Kasumi-1 (cell line): ENCODE measurements at places on chromosomes 12 and 14.

GRCh38 chr14:87869619-87870583 lies 123.1 kb downstream of the GALC start:
- no peak for DNase-seq

GRCh38 chr12:115456946-115457689 lies 773.1 kb upstream of the TBX3 start:
- DNase-seq = no peak

DNA sequence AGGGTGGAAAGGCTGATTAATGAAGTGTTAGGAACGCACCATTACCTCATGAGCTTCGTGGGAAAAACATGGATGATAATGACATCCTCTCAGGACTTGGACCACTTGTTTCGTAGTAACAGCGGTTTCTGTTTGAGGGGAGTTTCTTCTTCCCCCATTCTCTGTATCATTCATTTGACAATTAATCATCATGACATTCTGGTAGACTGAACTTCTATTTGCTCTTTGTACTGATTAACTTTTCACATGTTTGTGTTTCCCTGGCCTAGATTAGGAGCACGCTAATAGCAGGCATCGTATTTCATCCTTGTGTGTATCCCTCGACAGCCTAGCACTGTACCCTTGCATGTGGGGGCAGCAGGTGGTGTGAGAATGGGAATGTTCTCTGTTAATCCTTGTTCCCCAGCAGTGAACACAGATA lies 8.0 kb downstream of the LRRC74A start:
- DNase-seq = no peak

DNA sequence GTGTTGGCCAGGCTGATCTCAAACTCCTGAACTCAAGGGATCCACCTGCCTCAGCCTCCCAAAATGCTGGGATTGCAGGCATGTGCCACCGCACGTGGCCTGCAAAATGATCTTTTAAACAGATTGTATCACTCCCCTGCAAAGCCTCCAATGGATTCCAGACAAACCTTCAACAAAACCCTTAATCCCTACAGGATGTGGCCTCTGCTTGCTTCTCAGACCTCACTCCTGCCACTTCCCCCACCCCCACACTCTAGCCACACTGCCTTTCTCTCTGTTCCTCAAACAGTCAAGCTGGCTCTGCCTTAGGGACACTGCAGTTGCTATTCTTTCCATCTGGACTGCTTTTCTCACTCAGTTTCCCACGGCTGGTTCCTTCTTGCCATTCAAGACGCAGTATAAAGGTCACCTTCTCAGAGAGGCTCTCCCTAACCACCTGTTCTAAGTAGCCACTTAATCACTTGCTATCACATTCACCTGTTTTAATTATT lies 47.3 kb upstream of the TMED10 start:
- DNase-seq = peak; percentile 88

DNA sequence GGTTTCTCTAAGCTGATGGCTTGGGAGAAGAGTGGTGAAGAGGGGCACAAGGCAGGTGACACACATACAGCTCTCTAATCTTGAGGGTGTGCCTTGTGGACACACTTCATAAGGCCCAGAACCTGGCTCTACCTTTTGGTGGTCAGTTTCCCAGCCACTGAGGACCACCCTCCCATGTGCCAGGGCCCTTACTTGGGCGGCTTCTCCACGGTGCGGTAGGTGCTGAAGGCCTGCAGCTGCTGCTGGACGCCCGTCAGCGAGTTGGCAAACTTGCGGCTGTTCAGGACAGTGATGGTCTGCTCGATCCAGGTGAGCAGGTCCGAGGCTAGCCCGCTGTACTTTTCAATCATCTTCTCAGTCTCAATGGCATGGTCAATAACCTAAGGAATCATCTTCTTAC lies 80.2 kb downstream of the SPTB start:
- DNase-seq = no peak

GRCh38 chr12:1488908-1489381 lies 105.4 kb downstream of the FBXL14 start:
- DNase-seq = peak; percentile 36

GRCh38 chr12:49026678-49027480 lies 8.3 kb upstream of the PRKAG1 start:
- DNase-seq = no peak

GRCh38 chr12:119704065-119704747 lies 36.3 kb downstream of the PRKAB1 start:
- no peak for DNase-seq

GRCh38 chr12:85273381-85274314 lies 6.4 kb upstream of the ALX1 start:
- DNase-seq = no peak

DNA sequence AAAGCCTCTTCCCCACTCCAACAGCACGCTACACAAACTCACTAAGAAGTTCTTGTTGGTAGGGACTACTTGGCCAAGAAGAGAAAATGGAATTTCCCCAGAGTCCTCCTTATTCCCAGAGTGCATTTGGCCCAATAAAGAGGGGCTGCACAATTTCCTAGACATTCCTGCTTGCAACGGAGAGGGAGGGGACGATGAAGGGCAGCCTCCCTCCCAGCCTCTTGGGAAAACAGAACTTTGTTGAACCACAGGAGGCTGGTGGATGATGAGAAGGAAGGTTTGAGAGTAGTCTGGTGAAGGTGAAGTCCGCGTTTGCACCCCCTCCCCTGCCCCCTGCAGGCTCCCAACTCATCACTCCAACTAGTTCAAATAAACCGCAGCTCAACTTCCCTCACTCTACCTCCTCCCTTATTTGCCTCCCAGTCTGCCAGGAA lies 19.1 kb upstream of the TBX3 start:
- no peak for DNase-seq

GRCh38 chr14:22002860-22003284 lies 329.3 kb upstream of the OR4E1 start:
- DNase-seq = peak; percentile 26

DNA sequence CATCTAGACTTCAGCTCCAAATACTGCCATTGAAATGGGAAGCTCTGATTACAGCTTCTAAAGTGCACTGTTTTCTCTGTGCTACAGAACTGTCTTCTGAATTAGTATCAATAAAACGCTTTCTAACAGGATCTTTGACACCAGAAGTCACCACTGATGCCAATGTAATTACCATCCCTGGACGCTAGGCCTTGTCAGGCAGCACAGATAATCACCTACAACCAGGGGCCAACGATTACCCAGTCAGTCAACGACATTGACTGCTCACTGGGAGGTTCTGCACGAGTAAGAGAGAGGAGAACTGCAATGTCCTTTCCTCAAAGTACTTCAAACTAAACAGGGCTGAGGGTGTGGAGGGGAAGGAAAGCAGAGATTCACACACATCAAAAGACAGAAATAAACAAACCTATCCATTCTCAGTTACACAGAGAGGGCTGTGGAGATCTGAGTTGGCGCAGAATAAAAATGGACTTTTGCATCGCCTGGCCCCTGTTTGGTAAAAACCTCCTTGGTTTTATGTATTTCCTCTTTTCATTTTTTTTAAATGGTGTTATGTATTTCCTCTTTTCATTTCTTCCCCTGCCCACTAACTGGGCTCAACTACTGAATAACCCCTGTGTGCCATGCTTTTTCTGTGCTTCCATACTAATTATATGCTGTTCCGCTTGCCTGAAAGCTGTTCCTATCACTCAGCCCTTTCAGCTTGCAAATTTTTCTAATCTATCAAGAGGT lies 492.2 kb downstream of the APAF1 start:
- peak; percentile 2 for DNase-seq

DNA sequence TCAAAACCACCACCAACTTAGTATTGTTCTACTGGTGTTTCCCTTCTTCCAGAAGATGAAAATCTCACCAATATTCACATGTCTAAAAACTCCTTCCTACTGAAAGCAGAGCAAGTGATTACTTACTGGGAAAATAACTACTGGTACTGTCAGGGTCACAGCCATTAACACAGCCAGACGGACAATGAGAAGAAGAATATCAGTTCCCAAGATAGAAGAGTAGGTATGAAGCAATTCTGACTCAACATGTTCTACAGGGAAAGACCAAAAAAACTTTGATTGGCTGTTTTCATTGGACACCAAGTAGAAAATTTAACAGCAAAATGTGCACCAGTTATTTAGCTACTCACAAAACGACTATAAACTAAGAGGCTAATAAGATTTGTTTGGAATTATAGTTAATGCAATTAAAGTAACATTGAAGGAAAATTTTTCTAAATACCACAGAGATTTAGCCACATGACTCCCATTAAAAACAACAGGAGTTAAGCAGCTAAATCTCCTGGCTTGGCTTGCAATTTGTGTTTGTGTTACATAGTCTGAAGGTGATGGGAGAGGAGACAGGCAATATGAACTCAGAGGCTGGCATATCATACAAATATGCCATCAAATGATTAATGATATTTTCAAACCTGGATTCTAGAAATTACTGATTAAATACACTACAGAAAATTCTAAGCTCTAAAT lies 9.5 kb downstream of the SLC38A2 start:
- no peak for DNase-seq

- no peak for DNase-seq
These were observed 988.9 kb upstream of the FLRT2 start for GRCh38 chr14:84541018-84541417.

GRCh38 chr12:65631621-65632111 lies 192.6 kb upstream of the HMGA2 start:
- no peak for DNase-seq

GRCh38 chr12:110848314-110848923 lies 1.6 kb downstream of the CCDC63 start:
- no peak for DNase-seq

- no peak for DNase-seq
These were observed 21.1 kb upstream of the CERS5 start for GRCh38 chr12:50188241-50188781.

GRCh38 chr12:81147292-81147919 lies 69.5 kb downstream of the ACSS3 start:
- DNase-seq = no peak

DNA sequence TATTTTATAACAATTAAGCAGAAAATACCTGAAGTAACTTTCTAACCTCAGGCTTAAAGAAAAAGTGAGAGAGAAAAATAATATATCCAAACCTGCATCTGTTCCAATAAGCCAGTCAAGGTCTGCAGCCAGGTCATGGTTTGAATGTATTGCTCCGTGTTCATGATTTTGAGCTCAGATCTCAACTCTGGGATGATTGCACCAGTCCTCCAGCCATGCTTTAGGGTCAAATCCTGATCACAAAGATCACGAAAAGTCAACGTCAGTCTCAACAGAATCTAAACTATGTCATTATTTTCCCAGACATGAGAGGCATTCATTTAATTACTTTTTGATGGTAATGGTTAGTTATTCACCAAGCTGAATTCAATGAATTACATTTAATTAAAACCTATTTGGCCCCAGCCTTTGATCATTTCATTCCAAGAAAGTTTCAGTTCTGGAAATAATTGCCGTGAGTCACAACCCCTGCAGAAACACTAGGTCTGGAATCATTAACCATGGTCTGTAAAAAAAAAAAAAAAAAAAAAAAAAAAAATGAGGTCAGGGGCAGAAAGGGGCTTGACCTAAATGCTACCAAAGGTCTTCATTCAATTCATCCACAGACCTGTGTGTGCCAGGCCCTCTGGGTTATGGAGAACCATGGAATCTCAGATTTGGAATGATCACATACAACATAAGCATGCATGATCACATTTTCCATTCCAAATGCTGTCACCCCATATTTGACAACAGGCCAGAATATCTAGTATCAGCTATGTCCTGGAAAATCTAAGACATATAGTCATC lies 55.6 kb downstream of the NT5DC3 start:
- DNase-seq = no peak

DNA sequence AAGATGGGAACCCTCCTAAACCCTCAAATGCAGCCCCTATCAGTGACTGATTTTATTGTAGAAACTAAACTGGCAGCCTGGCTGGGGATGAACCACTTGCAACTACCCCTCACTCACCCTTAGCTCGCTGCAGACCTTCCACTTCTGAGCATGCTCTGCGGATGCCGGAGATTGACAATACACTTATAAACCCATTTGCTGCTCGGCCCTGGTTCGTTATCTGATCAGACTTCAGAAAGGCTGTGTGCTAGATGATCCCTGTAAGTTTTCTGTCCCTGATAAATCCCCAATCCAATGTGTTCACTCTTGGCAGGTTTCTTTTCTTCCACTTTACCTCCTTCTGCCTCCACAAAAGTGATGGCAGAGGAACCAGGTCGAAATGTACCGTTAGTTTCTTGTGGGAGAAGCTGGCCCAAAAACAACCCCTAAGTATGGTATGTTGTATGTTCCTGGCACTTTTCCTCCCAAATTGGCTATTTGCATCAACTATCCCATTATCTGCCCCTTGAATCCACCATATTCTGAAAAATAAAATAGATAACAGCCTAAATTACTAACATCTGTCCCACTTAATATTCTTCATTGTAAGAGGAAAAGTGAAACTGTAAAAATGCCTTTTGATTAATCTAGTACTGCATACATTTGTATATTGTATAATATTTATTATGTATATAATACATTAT lies 18.8 kb downstream of the RPH3A start:
- DNase-seq = no peak

DNA sequence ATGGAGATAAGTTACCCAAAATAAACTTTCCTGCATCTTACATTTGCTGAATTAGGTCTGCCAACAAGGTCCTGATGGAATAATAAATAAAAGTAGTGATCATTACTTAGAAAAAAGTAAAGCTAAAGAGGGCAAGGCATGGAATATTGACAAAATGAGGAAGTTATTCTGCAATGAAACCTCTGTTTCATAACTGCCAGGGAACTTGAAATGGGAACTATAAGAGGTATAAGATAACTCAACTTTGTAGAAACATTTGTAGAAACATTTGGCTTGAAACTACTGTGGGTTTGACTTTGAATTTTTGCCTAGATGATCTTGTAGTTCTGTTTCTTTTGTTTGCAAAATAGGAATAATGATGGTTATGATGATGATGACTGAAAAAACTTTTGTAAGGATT lies 18.7 kb upstream of the YBX3 start:
- peak; percentile 3 for DNase-seq

GRCh38 chr14:102333390-102333789 lies 13.8 kb downstream of the ZNF839 start:
- no peak for DNase-seq

GRCh38 chr14:95311752-95312151 lies 8.0 kb downstream of the CLMN start:
- no peak for DNase-seq

DNA sequence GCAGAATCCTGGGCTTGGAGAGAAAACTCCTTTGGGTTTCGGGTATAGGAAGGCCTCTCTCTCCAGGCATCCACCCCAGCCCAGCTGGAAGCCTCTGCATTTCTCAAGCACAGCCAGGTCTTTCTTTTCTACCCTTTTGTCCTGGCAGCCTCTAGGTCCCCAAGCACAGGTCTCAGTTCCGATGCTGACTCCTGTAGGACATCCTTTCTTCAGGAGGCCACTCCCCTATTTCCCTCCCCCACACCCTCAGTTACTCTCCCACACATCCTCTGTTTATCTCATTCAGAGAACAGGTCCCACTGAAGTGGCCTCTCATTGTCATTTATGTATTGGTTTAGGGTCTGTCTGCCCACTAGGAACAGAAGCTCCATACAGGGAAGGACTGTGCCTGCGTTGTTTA lies 352.6 kb downstream of the VRK1 start:
- DNase-seq = no peak

DNA sequence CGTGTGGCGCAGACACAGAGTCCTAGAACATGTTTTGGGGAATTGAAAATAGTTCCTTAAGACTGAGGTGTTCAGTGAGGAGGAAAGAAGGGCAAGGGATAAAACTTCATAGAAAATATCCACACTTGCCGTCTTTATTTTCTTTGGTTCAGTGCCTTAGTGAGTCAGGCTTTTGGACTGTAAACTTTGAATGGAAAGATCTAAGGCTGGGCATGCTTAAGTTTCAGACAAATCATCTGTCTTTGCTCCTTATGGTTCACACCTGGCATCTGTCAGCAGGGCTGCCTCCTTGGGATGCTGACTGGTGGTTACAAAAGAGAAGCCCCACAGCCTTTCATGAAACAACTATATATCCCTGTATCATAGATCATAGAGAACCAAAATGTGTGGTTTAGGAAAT lies 136.3 kb upstream of the PRICKLE1 start:
- DNase-seq = no peak
